Activated CD8-positive, alpha-beta T cell treated with anti-CD3 and anti-CD28 coated beads, Interleukin-2, amount 10 ng/mL, durations not matched to agents 7 days and 5 days (primary cell): ENCODE measurements at places on chromosomes 2 and 18. TPM values are rescaled to one million over a fixed set of nuclear protein-coding genes. Genes with fewer than 3 reads are reported as not detected.

MDH1B gene
- total RNA-seq: 0.55 TPM

ADD2 gene
- 14.2 TPM for total RNA-seq

TXNL1 gene
- 54.4 TPM for total RNA-seq

FBXO36 gene
- 1.0 TPM for total RNA-seq

ANKRD30B gene
- total RNA-seq: not detected

IL37 gene
- total RNA-seq: not detected

UGT1A3 gene
- total RNA-seq: not detected

SDC1 gene
- total RNA-seq: not detected

MFSD2B gene
- 0.44 TPM for total RNA-seq

TGFA gene
- total RNA-seq: 0.13 TPM

CYP26B1 gene
- not detected for total RNA-seq

DQX1 gene
- 0.18 TPM for total RNA-seq

GAD1 gene
- total RNA-seq: 1.6 TPM

CNGA3 gene
- total RNA-seq: not detected

FAM110C gene
- 0.08 TPM for total RNA-seq

IL36B gene
- not detected for total RNA-seq

ACKR3 gene
- 3.6 TPM for total RNA-seq

PROKR1 gene
- not detected for total RNA-seq

CABYR gene
- total RNA-seq: 1.1 TPM

CEP76 gene
- 12.9 TPM for total RNA-seq

ABHD3 gene
- total RNA-seq: 57.5 TPM

POTEC gene
- total RNA-seq: not detected

SERPINB12 gene
- not detected for total RNA-seq

COL3A1 gene
- total RNA-seq: not detected

RBM44 gene
- 0.37 TPM for total RNA-seq

CDKL4 gene
- 1.1 TPM for total RNA-seq

SLC19A3 gene
- not detected for total RNA-seq

C1QL2 gene
- not detected for total RNA-seq

MC4R gene
- total RNA-seq: not detected
